ENCODE measurements at places on chromosomes 3 and 15.

GRCh38 chr15:45314960-45315359 lies 62.9 kb downstream of the SLC28A2 start:
- peak; percentile 23 for DNase-seq

DNA sequence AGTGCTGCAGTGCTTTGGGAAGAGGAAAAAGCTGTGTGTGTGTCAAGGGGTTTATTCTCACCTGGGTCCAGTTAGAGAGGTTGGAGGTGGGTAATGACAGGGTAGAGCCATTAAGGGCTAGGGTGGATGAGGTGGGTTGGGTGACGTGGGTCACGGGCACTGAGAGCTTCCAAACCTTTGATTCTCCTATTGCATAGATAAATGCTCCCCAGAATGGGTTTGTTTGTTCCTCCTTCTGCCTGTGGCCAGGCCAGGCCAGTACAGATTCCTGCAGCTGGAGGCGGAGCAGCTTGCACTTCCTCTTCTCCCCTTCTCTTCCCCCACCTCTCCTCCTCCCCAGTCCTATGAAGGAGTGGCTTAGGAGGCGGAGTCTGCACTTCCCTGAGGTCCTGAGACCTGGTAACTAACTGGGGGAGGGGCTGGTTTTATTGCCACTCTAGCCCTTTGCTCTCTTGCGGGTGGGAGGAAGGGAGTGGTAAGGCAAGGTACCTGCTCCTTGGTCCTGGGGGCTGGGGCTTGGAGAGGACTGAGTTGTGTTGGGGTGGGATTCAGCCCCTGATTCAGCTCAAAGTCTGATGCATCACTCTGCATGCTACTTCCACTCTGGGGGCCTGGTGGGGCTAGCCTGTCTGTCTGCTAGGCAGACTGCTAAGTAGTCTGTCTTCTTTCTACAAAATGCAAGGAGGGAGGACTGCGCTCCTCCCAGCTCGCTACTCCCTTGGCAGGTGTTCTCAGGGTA lies 3.5 kb downstream of the SPINT1 start:
- DNase-seq, result no peak

DNA sequence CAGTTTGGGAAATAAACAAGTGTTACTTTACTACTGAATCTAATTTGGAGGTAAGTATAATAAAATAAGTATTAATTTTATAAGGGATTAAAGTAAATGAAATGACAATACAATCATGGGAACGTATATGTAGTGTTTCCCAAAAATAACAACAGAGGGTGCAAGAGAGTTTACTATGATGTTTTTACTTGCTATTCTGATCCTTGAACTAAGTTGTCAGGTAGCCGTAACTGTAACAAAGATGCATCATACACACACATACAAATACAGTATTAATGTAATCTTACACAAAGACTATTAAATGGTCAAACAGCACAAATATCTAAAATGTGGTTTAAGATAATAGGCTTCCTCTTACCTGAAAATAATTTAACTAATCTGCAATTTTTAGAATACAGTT lies 311.4 kb downstream of the TBC1D5 start:
- peak; percentile 46 for DNase-seq

DNA sequence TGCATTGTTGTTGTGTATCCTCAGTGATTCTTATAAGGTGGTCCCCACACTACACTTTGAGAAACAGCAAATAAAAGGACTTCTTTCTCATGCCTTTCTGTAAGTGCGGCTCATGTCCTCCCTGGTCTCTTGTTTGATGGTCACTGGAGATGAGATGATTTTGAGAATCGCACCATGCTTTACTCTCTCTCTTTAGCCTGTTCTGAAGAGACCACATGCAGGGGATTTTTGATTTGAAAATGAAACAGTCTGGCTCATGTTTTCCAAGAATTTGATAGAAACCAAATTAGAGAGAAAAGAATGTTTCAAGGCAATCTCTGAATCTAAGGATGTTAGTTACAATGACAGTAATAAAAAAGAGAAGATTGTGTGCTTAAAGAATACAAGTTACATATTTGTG lies 18.0 kb downstream of the CLDN11 start:
- DNase-seq, result no peak

DNA sequence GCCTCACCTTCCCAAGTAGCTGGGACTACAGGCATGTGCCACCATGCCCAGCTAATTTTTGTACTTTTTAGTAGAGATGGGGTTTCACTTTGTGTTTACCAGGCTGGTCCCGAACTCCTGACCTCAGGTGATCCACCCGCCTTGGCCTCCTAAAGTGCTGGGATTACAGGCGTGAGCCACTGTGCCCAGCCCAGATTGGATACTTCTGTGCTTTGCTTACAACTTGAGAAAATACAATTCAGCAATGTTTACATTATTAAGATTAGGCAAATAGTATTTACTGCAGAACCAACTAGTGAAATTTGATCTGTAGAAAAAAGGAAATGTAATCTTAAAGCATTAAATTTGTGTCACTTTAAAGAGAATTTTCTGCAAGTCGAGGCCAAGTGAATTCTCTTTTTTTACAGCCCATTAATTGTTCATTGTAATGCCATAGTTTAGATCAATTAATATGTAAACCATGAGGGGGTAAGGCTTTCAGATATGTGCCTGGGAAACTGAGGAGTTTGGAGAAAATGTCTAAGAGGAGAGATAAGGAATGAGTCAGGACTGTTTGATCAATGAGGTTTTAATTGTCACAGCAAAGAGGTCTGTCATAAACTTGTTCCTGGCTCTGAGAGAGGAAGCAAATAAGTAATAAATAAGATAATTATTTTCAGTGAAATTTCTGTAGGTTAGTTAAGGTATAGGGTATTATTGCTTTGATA lies 15.3 kb downstream of the PYDC2 start:
- no peak for DNase-seq

DNA sequence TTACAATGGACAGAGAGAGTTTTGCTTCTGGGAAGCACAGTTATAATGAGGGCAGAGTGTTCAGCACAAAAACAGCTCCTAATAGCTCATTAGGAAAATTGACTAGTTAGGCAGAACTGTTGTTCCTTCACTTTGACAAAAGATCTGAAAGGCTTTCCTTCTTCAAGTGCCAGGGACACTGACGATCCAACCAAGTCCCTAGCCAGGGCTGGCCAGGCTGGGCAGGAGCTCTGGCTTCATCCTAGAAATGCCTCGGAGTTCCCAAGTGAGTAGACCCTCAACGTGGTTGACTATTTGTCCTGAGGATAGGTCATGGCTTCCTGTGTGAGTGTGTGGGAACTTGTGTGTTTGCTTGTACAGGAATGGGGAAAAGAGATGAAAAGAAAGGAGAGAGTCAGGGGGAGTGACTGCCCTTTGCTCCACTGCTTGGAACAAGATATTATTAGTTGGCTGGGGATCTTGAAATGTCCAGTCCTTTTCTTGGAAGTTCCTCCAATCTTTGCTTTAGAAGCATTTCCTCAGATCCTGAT lies 617.9 kb downstream of the NTRK3 start:
- no peak for DNase-seq

DNA sequence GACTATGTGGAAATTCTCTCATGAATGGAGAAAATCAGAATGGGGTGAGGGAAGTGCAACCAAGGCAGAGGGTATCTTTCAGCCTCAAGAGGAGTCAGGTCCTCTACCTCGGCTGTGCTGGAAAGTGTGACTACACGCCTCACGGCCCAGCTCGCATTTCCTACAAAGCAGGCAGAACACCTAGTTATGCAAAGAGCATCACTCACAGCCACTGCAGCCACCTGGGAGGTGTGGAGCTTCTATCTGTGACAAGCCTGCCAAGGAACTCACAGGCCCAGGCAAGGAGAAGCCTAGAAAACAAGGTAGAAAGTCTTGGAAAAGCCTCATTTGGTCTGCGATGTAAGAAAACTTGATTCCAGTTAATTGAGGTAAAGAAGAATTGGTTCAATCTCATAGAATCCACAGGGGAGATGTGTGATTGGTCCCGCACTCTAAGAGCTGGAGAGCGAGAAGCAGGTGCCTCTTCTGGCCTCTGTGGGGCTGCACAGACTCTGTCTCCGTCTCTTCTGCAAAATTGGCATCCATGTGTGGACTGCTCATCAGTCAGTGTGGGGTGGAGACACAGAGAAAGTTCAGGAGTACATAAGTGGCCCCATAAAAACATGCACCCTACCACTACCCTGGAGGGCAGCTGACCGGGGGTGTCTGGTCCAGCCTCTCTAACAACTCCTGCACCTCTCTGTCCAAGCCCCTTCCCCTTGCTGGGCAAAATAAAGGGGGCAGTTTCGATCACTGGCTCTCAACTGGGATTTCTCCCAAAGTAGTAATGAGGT lies 76.8 kb downstream of the TAMM41 start:
- no peak for DNase-seq

DNA sequence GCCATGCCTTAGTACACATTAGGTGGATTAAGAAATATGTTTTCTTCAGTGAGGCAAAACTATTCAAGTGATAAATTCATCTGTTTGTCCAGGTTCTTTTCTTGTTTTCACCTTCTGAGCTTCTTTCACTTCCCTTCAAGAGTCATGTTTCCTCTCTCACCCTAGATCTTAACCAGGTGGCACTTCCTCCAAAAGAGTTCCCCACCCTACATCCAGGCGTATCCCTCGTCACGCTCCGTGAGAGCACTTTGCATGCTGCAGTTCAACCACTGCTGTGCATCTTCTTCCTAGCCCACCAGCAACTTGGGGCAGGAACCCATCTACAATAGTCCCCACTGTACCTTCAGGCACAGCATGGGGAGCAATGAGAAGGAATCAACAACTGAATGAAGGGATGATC lies 28.9 kb downstream of the OSBPL10 start:
- no peak for DNase-seq

DNA sequence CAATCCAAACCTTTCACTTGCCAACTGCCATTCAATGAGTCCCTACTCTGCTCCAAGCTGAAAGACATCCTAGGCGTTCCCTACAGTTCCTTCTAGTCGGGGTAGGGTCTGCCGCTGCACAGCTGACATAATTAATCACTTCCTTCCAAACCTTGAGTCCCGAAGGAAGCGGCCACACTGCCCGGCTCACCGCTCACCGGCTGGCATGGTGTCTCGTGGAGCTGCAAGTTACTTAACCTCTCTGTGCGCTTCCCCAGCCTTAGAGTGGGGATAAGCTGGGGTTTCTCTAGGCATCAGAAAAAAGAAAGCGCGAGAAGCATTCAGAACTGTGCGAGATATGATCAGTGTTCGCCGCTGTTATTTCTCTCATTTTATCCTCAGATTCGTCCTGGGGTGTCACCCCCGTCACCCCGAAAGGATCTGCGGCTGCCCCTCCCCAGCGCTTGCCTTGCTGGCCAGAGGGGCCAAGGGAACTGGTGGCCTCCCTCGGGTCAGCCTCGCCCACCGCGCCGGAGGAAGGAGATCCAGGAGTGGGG lies 748 bp downstream of the MRPS25 start:
- DNase-seq, result peak; percentile 39

DNA sequence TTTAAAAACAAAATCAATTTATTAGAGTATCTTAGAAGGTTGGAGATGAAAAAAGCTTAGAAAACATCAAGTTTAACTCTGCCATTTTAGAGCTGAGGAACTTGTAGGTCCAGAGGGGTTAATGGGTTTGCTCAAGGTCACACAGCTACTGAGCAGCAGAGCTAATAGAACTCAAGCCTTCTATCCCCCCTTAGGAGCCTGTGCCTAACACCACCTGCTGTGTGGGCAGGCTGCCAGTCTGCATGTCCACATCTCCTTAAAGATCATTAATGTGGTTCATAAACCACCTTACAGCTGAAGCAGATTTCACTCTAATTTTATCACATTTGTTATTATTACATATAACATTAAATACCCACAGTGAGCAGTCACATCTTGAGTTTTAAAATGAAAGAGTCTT lies 14.1 kb upstream of the SLC35G2 start:
- no peak for DNase-seq

GRCh38 chr3:168341192-168341815 lies 245.6 kb upstream of the GOLIM4 start:
- peak; percentile 82 for DNase-seq

DNA sequence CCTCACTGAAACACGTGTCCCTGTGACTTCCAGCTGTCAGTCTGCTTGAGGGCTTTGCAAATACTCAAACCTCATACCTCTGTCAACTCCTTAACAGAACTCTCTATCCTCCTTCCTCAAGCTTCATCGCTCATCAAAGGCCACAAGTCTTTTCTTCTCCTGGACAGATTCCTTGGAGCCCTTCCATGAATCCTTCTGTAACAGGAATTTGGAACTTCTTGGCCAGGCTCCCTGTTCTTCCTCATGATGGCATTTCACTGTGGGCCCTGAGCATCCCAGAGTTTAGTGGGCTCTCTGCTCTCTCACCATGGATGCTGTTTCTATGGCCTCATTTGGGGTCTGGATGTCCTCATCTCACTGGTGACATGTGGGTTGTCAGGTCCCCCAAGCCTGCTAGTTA lies 105.0 kb upstream of the TLE3 start:
- DNase-seq, result peak; percentile 83

GRCh38 chr3:61030469-61031035 lies 220.7 kb downstream of the FHIT start:
- DNase-seq, result no peak

GRCh38 chr15:69659454-69660050 lies 206.9 kb downstream of the RPLP1 start:
- no peak for DNase-seq

- peak; percentile 69 for DNase-seq
Observed at GRCh38 chr15:52728899-52729298, 49.7 kb upstream of the ATOSA start.

- DNase-seq, result no peak
Observed at GRCh38 chr3:148186881-148187280, 510.8 kb upstream of the AGTR1 start.

- no peak for DNase-seq
Observed at GRCh38 chr3:100057716-100058575, 56.4 kb downstream of the FILIP1L start.

- DNase-seq, result no peak
Observed at GRCh38 chr3:89335693-89336092, 228.3 kb downstream of the EPHA3 start.

DNA sequence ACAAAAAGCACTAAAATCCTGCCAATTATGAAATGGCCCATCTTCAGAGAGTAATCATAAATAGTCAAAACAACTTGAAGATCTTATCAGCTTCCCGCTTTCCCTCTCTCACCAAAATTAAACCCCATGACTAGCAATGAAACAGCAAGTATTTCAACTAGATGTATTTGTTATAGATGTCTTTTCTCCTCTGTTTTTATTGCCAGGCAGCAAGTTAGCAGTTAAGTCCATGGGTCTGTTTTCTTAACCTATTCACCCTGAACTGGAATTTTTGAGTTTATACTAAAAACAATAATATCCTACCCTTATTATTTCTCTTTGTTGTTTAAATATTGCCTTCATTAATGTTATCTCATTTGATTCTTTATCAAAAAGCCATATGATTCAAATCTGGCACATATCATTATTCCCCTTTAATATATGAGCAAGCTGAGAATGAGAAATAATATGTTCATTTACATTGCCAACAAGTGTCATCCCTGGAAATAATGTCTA lies 23.3 kb downstream of the AQP9 start:
- DNase-seq, result no peak

Measured in AG10803 (cell line).